ENCODE measurements at places on chromosomes 2 and 18.
A peak's percentile ranks its signal among the peaks of the same experiment; 100 is the strongest.

DNA sequence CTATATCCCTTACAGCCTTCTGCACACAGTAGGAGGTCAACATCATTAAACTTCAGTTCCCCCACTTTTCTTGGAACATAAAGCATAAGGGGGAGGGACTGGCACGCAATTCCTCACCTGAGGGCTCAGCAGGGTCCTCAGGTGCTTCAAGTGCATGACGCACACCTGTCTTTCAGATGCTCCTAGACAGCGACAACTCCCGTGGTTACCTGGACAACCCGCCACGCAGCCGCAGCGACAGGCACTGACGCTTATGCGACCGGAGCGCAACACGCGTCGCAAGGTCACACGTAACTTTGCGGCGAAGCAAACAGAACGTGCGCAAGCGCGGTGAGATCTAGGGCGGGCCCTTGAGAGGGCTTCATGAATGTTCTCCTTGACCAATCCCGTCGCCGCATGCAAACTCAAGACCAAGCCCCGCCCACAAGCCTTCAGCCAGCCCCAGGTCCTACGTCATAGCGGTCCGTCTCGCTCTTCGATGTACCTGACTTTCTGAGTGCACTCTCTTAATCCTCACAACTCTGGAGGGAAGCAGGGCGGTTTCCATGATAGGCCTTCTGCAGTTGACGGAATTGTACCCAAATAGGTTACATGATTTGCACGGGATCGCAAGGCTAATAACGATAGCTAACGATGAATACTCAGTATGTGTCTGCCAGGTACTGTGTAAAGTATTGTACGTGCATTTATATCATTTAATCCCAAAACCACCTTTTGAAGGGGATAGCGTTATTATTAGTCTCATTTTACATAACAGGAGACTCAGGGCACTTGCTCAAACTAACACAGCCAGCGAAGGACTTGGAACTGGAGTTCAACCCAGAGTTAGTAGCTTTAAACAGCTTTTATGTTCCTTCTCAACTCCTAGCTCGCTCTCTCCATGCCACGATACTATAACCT, at the start of gene IFT172:
TSS of gene IFT172 (minus strand) at position 246 of the 900 bp plus-strand sequence. CDS start at position 156, 90 bp downstream.
- DNase-seq = peak; percentile 96

- DNase-seq = no peak
Measured at GRCh38 chr2:165238295-165238694, 919 bp upstream of the SCN2A start.

GRCh38 chr2:104897515-104898184, 43.7 kb downstream of the POU3F3 start:
- no peak for DNase-seq

DNA sequence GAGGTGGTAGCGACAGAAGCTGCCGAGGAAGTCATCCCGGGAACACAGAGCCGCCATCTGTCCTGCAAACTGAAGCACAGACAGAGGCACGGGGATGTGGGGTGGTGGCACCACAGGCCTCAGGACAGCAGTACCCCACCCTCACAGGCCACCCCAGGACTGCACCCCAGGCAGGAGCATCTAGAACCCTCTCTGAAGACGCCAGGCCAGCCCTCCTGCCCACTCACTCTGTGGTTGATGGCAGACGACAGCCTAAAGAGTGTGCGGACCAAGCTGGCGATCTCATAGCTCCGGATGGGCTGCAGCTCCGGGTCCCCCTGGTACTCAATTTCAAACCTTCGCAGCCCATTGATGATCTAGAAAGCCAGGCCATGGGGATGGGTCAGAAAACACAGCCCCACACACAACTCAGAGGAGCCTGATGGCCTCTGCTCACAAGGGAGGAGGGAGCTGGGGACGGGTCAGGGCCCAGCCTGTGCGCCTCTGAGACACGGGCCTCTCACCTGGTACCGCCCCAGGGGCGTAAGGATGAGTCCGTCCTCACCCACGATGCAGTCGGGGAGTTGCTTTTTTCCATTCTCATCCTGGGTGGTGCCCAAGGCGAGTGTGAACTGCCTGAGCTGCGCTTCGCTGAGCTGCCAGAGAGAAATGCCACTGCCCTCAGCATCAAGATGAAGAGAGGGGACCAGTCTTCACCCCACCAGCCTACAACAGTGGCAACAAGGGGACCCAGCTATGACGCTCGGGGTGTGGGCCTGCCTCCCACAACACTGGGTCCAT, 8.1 kb upstream of the CCDC74B start:
- no peak for DNase-seq

DNA sequence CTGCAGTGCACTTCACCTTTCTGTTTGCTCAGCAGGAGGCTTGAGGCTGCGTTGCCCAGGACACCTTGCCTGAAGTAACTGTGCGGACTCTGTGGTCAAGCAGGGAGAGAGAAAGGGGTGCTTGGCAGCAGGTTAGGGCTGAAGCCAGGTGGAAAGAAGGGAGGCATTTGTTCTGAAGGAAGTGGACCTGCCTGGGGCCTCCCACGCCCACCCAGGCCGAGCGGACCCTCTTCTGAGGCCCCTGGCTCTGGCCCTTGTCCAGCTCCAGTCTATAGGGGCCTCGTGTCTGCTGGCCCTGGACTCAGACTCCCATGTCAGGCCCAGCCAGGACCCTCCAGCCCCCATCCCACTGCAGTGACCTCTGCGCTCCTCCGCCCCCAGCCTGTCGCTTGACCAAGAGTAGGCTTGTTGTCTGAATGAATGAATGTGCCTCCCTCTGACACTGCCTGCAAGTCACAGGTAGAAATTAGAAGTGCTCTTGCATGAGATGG, 2.5 kb downstream of the SNED1 start:
- DNase-seq = no peak

GRCh38 chr2:69639266-69639665, 4.3 kb downstream of the AAK1 start:
- no peak for DNase-seq

- no peak for DNase-seq
Measured at GRCh38 chr2:54670485-54671009, 52.9 kb upstream of the EML6 start.

GRCh38 chr2:55618025-55618274, 528 bp upstream of the PPP4R3B start:
- DNase-seq = no peak

DNA sequence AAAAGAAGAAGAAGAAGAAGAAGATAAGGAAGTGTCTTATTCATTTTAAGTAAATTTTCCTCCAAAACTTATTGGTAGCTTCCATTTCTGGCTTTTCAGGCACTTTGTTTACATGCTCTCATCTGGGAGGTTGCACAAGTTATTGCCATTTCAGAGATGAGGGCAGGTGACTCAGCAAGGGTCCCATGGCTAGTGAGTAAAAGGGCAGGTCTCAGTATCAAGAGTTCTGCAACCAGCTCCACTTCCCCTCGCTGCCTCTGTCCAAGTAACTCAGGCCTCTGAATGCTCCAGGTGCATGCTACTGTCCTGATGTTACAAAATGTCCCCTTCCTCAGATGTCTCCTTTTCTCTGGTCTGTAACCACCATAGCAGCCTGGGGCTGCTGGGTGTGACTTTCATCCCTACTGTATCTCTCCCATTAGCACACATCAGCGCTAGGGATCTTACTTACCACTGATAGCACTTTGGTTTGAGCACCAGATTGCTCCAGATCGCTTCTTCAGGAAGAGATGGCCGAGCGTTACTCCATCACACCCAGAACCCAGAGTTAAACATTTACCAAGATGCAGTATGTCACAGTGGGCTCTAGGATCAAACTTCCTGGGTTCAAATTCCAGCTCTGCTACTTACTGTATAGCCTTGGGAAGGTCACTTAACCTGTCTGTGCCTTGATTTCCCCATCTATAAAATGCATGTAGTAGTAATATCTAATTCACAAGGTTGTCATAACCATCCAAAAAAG, 57.4 kb upstream of the LAPTM4A start:
- no peak for DNase-seq

DNA sequence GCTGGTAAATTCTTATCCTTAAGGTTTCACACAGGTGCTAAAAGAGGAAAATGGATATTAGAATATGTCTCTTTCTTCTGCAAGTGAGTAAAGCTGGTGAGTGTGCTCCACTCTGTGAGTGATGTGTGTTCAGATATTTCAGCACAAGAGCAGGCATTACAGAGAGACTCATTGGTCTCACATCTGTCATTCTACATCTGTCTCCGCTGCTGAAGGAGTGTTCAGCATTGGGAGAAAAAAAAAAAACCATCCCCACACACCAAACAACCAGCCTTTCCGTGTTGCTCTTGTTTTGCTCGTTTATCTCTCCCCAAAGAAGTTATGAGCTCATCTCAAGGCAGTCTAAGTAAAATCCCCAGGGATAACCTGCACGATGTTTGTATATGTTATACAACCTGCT, 283.9 kb upstream of the SPHKAP start:
- no peak for DNase-seq

DNA sequence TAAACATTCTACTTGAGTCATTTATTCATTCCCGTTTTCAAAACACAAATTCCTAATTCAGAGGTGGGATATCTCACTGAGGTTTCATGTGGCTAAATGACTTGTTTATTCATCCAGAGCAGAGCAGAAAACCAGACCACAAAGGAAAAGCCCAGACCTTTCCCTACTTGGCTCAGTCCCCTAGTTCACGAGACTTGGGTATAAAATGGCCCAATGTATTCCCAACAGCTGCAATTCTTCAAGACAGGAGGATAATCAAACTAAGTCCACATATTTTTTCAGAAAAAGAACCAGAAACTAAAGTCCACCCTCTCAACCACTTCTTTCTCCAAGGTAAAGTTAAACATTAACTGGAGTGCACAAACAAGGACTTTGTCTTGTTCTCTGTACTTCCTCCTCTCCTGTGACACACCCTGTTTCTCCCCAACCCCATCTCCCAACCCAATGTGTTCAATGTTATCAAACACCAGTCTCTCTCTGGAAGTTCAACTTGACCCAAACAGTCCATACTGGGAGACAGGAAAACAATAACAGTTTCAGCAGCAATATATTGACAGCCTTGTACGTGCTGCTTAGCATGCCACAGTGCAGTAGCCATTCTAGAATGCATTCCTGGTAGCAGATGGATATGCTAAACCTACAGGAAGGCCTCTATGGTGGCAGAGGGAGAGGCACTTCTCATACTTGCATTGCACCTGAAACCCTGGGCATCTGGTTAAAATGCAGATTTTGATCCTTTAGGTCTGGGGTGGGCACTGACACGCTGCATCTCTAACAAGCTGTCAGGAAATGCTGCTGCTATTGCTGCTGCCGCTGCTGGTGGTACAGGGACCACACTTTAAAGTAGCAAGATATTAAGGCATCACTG, 110.7 kb downstream of the INO80D start:
- DNase-seq = no peak

DNA sequence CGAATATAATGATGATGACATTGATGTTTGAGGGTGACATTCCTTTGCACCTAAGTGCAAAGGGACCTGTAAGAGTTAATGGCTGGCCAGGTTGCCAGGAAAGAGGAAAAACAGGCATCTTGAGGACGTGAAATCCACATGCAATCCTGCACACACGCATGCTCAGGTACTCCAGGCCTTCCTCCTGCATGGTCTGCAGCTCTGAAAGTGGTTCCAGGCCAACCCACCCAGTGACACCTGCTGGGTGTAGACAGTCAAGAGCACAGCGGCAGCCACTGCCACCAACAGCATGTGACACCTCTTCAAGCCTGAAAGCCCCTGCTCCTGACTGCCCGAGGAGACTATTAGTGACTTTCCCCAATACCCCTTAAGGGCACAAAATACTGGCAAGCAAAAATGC, 101.6 kb downstream of the PIEZO2 start:
- no peak for DNase-seq
